ENCODE measurements at places on chromosomes 5 and 9. TPM values are rescaled to one million over a fixed set of nuclear protein-coding genes. Genes with fewer than 3 reads are reported as not detected.

The SARDH gene
- 9.6 TPM for total RNA-seq

The FAM169A gene
- 0.19 TPM for total RNA-seq

The WHRN gene
- total RNA-seq: 0.56 TPM

The PCDHA2 gene
- total RNA-seq: under 0.01 TPM

The EQTN gene
- total RNA-seq: not detected

The CDHR2 gene
- not detected for total RNA-seq

The CCL27 gene
- total RNA-seq: not detected

The GRIN3A gene
- total RNA-seq: not detected

The ADAMTS19 gene
- under 0.01 TPM for total RNA-seq

The PDE4D gene
- 24.8 TPM for total RNA-seq

The SLC6A18 gene
- not detected for total RNA-seq

The MYOZ3 gene
- total RNA-seq: 0.38 TPM

The LOX gene
- 324 TPM for total RNA-seq

The BNC2 gene
- 18.9 TPM for total RNA-seq

The TUSC1 gene
- total RNA-seq: 8.4 TPM

The IFNA5 gene
- total RNA-seq: not detected

The ADGRD2 gene
- total RNA-seq: not detected

The PNPLA7 gene
- total RNA-seq: 1.4 TPM

The CDO1 gene
- 1.5 TPM for total RNA-seq

The SEMA5A gene
- 44.3 TPM for total RNA-seq

The BTNL8 gene
- not detected for total RNA-seq

The BTNL3 gene
- not detected for total RNA-seq

The LHFPL2 gene
- total RNA-seq: 45.6 TPM

The ACOT12 gene
- total RNA-seq: under 0.01 TPM

The OBP2B gene
- not detected for total RNA-seq

The ALDH1A1 gene
- 5.1 TPM for total RNA-seq

The MARCOL gene
- total RNA-seq: not detected

The TBC1D9B gene
- 58.9 TPM for total RNA-seq

The SNX30 gene
- 13.6 TPM for total RNA-seq

The RXRA gene
- 14.8 TPM for total RNA-seq

The UNC13B gene
- total RNA-seq: 30.3 TPM

The IL31RA gene
- under 0.01 TPM for total RNA-seq

The SGCD gene
- 0.85 TPM for total RNA-seq

The SPAG8 gene
- total RNA-seq: 1.1 TPM

The IDNK gene
- total RNA-seq: 5.8 TPM

The NUDT12 gene
- total RNA-seq: 16.6 TPM

The CXCL14 gene
- under 0.01 TPM for total RNA-seq

Measured in regular cardiac myocyte (primary cell).